GM23248 (cell line): ENCODE measurements at places on chromosomes 3 and 15.

- no peak for DNase-seq
Measured at GRCh38 chr3:53641397-53641796, 147.0 kb downstream of the CACNA1D start.

DNA sequence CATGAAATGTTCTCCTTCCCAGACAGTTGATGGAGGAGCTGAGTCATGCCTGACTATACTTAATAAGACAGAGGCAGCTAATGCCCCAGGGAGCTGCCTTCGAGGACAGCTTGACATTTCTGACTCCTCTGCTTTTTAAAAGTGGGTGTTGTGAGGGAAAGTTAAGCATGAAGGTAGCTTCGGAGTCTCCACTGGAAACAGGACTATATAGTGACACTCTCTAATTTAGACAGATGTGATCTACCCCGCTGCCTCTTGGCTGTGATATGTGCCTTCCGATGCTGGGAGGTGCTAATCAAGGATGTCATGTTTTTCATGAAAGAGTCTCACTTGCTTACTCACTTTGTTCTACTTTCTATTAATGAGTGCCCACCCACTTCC is 72.7 kb downstream of the IL1RAP start:
- peak; percentile 92 for DNase-seq

- no peak for DNase-seq
Measured at GRCh38 chr15:58716027-58716426, 33.5 kb downstream of the ADAM10 start.

DNA sequence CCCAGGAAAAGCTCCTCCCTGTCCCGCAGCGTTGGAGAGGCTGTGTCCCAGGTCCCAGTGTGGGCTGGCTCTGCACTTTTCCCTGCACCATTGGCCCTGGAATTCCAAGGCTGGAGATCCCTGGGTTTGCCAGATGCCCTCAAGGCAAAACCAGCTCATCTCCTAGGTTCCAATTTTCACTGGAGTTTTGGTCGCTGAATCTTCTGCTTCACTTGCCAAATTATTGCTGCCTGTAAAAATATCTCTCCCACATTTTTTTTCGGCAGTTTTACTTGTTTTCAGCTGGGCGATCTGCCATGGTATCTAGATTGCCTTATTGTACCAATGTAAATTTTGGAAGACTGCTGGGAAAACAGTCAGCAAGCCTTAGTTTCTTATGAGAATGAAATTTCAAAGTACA is 150.9 kb upstream of the ATP10A start:
- DNase-seq = peak; percentile 3

DNA sequence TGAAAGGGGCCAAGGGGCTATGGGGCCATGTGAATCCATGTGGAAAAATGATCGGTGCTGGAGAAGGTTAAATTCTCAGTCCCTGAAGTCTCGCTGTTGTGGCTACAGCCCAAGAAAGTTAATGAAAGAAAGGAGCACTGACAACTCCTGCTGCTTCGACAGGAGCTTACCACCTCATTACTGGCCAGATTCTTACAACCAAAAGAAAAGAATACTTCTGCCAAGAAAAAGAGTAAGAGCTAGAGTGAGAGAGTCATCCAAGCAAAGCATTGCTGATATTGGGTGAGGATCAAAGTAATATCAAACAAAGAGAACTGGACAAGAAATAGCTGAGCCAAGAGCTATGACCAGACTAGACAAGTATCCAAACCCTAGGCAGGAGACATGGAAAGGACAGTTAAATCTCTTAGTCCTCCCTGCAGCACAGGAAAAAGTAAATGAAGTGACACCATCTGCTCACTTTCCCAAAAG is 348.4 kb upstream of the PLSCR5 start:
- DNase-seq = peak; percentile 66

DNA sequence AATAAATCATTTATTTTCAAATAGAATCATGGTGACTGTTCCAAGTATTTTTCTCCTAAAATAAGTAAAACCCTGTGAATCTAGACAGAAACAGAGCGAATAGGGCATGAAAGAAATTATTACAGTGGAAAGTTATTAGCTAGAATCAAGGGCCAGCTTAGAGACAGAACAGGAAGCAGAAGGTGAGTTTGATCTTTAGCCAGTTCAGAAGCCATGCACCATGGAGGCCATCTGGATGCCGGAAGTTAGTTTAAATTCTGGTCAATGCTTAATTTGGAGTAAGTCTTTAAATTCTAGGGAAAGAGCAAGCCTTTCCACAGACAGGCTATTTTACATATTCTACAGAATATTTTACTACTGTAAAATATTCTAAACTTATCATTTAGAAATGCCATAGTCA is 574.8 kb downstream of the CADM2 start:
- DNase-seq = no peak

- no peak for DNase-seq
Measured at GRCh38 chr15:61780278-61780980, 279.8 kb downstream of the VPS13C start.

DNA sequence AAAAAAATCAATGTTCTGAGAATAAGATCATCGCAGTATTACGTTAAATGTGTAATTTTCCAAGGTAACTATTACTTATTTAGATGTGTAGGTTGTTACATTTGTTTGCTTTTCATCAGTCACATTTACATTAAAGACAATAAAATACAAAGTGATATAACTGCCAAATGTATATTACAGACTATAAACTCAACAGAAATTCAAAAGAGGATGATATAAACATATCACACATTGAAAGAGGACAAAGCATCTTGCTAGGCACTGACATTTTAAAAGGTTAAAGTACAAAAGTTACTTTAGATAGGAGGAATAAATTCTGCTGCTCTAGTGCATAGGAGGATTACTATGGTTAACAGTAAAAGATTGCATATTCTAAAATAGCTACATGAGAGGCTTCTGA is 16.1 kb downstream of the VGLL4 start:
- DNase-seq = no peak

DNA sequence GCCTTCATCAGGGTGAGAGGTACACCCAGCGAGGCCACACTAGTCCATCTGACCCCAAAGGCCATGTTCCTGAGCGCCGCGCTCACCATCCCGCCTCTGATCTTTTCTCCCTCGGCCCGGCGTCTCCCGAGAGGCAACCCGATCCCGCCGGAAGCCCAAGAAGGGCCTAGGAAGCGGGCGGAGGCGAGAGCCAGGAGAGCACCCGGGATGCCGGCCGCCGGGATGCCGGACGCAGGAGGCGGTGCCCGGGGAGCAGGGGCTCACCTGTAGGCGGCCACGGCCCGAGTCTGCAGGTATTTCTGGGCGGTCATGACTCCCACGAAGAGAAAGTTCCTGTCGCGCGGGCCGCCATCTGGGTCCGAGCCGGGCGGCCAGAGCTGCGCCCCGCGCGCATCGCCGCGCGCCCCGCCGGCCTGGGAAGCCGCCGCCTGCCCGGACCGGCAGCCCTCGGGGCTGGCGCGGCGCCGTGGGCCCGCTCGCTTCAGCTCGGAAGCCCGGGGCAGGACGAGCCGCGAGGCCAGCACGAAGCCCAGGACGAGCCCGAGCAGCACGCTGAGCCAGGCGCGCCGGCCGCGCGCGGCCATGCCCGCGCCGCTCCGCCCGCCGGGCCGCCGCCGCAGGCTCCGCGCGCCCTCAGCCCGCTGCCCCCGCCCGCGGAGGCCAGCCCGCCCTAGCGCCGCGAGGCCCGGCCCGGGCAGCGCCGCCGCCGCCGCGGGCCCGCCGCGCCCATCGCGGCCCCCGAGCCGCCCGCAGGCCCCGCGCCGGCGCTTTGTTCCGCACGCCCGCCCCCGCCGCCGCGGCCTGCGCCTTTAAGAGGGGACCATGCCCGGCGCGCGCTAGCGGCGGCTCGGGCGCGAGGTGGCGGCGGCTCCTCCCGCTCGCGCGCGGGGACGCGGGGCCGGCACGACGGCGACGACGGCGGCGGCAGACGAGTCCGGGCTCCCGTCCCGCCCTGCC is 697 bp downstream of the CHSY1 start:
- peak; percentile 81 for DNase-seq

DNA sequence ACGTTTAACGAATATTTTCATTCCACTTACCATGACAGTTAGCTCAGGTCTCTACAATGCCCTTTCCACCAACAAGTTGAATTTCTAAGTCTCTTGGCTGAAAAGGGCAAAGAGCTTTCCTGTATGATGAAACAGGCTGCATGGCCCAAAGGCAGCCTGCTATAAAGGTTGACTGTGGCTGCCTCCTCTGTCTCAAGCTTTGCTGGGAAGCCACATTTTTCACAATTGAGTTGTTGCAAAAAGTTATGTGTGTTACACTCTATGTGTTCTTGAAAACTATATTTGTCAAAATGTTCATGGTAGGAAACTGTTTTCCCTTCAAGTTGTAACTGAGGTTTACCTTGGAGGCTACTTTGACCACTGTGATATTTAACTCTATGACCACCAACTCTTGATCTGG is 49.5 kb downstream of the DZIP1L start:
- no peak for DNase-seq
